ENCODE measurements at places on chromosomes 12 and 14. TPM values are rescaled to one million over a fixed set of nuclear protein-coding genes. Genes with fewer than 3 reads are reported as not detected.

DNA sequence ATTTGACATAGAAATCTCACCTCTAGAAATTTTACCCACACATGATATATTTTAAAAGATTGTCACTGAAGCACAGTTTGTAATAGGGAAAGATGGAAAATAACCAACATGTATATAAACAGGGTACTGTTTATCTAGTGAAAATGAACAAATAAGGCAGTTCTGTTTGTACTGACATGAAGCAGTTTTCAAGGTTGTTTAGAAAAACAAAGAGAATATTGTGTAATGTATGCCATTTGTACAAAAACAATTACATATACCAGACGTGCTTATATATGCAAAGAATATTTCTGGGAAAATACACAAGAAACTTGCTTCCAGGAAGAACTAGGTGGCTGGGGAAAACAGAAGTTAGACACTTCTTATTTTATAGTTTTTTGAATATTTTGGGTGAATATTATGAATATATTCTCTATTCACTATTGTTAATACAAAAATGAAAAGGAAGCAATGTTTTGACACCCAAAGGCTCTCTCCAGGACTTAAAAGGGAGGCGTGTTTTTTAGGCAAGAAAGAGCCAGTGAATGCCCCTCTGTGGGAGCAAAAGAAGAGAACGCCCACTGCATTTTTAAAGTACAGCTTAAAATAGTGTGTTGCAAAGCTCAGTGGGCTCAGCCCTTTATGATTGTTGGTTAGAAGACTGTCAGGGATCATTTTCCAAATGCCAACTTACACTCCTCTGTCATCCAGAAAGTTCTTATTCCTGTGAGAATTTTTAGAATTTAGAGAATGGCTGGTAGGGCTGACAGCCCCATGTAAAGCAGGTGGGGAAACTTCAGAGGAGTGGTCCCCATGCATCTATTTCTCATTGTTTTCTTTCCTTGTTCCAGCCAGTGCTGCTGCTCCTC, 59.6 kb upstream of the FERMT2 start:
- H3K27me3 ChIP-seq = no peaks in the 10 kb centered on the region
- no peak for DNase-seq
- no peaks in the 10 kb centered on the region for H3K36me3 ChIP-seq
- no peak overlapping the region for H3K4me3 ChIP-seq
- no peaks in the 10 kb centered on the region for H3K4me1 ChIP-seq

The SALL2 gene
- 287 TPM for total RNA-seq

The AQP2 gene
- not detected for total RNA-seq

DNA sequence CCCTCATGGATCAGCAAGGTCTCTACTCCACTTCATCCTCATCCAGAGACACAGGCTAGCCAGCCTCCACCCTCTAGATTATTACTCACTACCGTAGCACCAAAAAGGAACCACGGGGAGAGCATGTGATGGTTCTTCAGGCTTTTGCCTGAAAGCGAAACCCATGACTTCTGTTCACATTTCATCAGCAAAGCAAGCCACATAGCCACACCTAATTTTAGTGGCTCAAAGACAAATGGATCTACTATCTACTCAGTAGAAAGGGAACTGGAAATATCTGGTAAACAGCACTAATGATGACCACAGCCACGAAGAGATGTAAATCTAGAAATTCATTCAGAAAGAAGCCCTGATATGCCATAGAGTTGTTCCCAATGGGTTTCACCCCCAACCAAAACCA, 51.4 kb downstream of the VCPKMT start:
- DNase-seq = no peak
- H3K36me3 ChIP-seq = no peaks in the 10 kb centered on the region
- H3K27me3 ChIP-seq = no peaks in the 10 kb centered on the region
- H3K27ac ChIP-seq = no peak overlapping the region
- H3K4me1 ChIP-seq = peaks cover 8% of the 10 kb centered on the region
- H3K4me3 ChIP-seq = no peak overlapping the region

GRCh38 chr14:22929104-22929960, at the start of gene PRMT5:
TSS of gene PRMT5 (minus strand) at chr14:22929376. CDS start at chr14:22929361, 15 bp downstream.
- peak; percentile 100 for DNase-seq
- H3K27me3 ChIP-seq = no peaks in the 10 kb centered on the region
- no peak within 1 kb of the TSS for H3K27ac ChIP-seq
- peaks cover 3% of the 10 kb centered on the region for H3K4me1 ChIP-seq
- H3K4me3 ChIP-seq = no peak within 1 kb of the TSS
- peaks cover 30% of the 10 kb centered on the region for H3K36me3 ChIP-seq

- no peaks in the 10 kb centered on the region for H3K27me3 ChIP-seq
- peak overlapping the region; percentile 60 for H3K27ac ChIP-seq
- peak overlapping the region; percentile 32 for H3K4me3 ChIP-seq
- no peak for DNase-seq
- peaks cover 22% of the 10 kb centered on the region for H3K4me1 ChIP-seq
Measured at GRCh38 chr14:56903304-56903969, 93.2 kb upstream of the OTX2 start.

- H3K27me3 ChIP-seq = peaks cover 12% of the 10 kb centered on the region
- peak; percentile 53 for DNase-seq
- no peaks in the 10 kb centered on the region for H3K4me1 ChIP-seq
- no peaks in the 10 kb centered on the region for H3K36me3 ChIP-seq
- H3K4me3 ChIP-seq = peak overlapping the region; percentile 68
Measured at GRCh38 chr14:67515386-67516079, 17.6 kb upstream of the PLEKHH1 start.

- H3K27me3 ChIP-seq = no peaks in the 10 kb centered on the region
- H3K27ac ChIP-seq = no peak overlapping the region
- no peaks in the 10 kb centered on the region for H3K4me1 ChIP-seq
- DNase-seq = no peak
- no peak overlapping the region for H3K4me3 ChIP-seq
Measured at GRCh38 chr12:92558806-92559205, 144.0 kb upstream of the PLEKHG7 start.

The DHRS2 gene
- total RNA-seq = 0.66 TPM

GRCh38 chr12:121800694-121801594, 2.9 kb upstream of the SETD1B start:
- peaks cover 20% of the 10 kb centered on the region for H3K36me3 ChIP-seq
- H3K4me1 ChIP-seq = peaks cover 6% of the 10 kb centered on the region
- DNase-seq = peak; percentile 76
- H3K4me3 ChIP-seq = peak overlapping the region; percentile 82
- H3K27me3 ChIP-seq = no peaks in the 10 kb centered on the region

DNA sequence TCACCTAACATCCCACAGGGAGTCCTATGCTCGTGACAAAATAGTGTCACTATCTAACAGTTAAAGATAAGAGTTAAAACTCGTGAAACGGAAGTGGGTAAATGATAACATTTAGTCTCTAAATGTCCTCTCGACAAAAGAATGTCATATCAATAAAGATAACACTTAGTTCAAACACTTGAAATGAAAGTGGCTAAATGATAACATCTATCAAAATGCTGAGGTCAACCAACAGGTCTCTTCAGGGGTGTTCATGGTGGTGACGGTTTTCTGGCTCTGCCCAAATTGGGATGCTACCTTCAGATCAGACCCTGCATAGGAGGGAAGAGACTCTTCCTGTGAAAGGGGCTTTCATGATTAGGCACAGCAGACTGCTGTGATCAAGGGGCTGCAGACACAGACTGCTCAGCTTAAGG, 22.1 kb downstream of the IL26 start:
- no peak for DNase-seq
- no peaks in the 10 kb centered on the region for H3K36me3 ChIP-seq
- no peak overlapping the region for H3K4me3 ChIP-seq
- no peak overlapping the region for H3K27ac ChIP-seq

GRCh38 chr14:22552827-22553076, 36.3 kb downstream of the DAD1 start:
- no peaks in the 10 kb centered on the region for H3K36me3 ChIP-seq
- no peak overlapping the region for H3K4me3 ChIP-seq
- no peaks in the 10 kb centered on the region for H3K27me3 ChIP-seq

- no peak overlapping the region for H3K4me3 ChIP-seq
- H3K4me1 ChIP-seq = peaks cover 1% of the 10 kb centered on the region
- H3K36me3 ChIP-seq = no peaks in the 10 kb centered on the region
- no peak overlapping the region for H3K27ac ChIP-seq
- no peaks in the 10 kb centered on the region for H3K27me3 ChIP-seq
Measured at GRCh38 chr14:63432888-63433552, 110.2 kb downstream of the PPP2R5E start.

DNA sequence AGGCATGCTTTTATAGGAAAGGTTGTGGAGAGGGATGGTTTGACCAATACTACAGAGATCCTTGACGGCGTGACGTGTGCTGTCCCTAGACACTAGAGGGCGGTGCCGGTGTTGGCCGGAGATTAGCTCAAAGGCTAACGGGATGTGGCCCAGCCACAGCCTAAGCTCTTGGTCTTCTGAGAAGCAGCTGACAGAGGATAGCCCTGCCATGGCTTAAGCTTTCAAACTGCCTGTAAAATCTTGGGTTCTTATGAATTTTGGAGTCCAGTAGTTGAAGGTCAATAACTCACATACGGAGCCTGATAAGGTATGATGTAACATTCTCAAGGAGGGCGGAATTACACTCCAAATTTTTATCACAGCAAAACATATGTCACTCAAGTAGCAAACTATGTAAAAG, 515.7 kb upstream of the ATXN7L3B start:
- H3K27ac ChIP-seq = no peak overlapping the region
- DNase-seq = peak; percentile 90
- H3K4me1 ChIP-seq = no peaks in the 10 kb centered on the region
- H3K27me3 ChIP-seq = no peaks in the 10 kb centered on the region
- no peaks in the 10 kb centered on the region for H3K36me3 ChIP-seq

DNA sequence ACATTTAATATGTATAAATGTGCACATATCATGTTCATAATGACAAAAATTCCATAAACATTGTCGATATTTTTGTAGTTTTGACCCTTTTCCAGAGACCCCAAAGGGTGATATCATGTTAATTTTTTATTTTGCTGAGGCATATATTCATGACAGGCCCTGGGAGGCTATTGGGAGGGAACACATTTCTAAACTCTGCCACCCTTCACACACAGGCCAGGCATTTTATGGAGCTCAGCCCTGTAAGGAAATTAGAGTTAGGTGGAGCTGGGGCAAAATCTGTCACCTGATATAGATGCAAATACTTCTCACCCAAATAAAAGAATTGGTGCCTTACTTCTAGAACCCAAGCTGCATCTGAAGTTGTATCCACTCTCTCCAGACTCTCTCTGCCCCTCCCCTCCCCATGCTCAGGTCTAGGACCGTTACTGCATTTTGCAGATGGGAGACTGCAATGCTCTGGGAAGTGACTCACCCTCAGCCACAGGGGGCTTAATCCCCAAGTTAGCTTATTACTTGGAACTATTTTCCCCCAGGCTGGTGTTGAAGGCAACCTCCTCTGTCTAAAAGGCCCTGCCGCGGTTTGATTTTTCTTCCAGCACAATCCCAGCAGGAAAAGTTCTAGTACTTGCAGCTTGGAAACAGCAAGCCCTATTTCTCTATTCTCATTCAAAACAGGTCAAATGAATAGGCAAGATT, 238.9 kb downstream of the EMP1 start:
- H3K27ac ChIP-seq = no peak overlapping the region
- no peaks in the 10 kb centered on the region for H3K36me3 ChIP-seq
- peak; percentile 54 for DNase-seq
- H3K4me1 ChIP-seq = peaks cover 4% of the 10 kb centered on the region
- no peak overlapping the region for H3K4me3 ChIP-seq

DNA sequence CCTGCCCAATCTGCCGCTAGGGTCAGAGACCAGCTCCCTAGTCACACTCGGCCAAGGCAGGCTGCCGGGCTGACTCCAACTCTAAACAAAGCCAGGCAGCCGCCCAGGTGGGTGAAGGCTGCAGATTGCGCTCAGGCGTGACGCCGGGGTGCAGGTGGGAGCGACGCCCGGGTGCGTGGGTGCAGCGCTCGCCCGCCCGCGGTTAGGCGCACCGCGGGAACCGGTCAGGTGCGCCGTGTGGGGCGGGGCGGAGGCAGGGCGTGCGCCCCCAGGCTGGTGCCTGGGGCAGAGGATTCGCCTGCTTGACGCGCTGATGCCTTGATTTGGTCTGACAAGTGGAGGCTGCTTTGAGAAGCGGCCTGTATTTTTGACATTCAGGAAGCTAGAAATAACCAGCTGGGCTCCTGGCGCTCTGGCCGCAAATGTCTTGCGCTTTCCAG, 126.7 kb upstream of the HIF1A start:
- no peaks in the 10 kb centered on the region for H3K4me1 ChIP-seq
- peak; percentile 72 for DNase-seq
- no peak overlapping the region for H3K27ac ChIP-seq
- H3K4me3 ChIP-seq = peak overlapping the region; percentile 71
